ENCODE measurements at places on chromosomes 1 and 21.

- DNase-seq = peak; percentile 54
Measured at GRCh38 chr1:2232916-2233438, 4.9 kb downstream of the SKI start.

DNA sequence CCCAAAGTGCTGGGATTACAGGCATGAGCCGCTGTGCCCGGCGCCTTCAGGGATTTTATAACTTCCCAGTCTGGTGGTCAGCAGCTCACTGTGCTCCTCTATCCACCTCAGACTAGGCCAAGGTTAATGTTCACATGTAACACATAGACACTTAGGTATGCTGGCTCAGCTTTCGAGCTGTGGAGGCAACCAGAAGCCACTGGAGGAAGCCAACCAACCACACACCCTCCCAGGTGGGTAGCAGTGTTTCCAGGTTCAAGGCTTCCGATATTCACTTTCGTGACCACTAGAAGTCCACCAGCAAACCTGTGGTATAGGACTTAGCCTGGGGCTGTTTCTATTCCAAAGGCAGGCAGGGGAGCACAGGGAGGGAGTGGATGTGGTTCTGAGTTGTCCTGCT lies 255.9 kb upstream of the KIAA0040 start:
- no peak for DNase-seq

DNA sequence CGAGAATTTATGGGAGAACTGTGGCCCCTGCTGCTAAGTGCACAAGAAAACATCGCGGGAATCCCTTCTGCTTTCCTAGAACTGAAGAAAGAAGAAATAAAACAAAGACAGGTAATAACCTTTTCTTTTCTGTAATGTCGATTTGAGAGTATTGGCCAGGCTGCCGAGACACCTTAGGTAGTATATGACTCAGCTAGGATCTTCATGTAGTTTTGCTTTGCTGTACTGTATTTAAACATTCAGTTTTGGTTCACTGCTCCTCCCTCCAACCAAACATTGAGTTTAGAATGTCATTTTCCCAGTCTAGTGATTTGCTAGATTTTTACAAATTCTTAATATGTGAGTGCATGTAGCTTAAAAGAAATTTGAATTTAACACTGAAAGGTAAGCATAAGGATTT lies 5.8 kb downstream of the SRRM1 start:
- no peak for DNase-seq

DNA sequence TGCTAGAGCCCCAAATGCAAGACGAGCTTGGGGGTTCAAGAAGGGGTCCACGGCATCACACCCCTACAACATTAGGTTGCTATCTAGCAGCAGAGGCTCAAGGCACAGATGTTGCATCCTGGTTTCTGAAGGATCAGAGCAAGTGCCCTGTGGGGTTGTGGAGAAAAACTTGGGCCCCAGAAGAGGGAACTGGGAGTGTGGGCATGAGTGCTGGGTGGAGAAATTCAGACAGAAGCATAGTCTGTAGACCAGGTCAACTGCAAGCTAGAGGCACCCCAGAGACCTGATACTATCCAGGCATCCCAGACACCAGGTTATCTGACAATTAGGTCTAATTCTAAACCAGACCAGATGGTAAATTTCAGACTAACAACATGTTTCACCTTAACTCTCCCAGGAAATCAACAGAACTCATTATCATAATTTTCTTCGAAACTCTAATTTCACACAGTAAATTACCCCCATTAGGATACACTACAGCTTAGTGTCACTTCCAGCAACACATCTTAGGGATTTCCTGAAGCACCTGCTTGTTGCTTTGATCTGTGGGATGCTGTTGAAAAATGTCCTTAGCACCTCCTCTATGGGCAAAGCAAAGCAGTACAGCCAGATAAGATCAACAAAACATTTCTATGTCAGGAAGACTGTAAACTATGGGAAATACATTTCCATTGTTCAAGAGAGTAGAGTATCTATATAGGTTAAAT lies 179.3 kb downstream of the VAV3 start:
- no peak for DNase-seq

DNA sequence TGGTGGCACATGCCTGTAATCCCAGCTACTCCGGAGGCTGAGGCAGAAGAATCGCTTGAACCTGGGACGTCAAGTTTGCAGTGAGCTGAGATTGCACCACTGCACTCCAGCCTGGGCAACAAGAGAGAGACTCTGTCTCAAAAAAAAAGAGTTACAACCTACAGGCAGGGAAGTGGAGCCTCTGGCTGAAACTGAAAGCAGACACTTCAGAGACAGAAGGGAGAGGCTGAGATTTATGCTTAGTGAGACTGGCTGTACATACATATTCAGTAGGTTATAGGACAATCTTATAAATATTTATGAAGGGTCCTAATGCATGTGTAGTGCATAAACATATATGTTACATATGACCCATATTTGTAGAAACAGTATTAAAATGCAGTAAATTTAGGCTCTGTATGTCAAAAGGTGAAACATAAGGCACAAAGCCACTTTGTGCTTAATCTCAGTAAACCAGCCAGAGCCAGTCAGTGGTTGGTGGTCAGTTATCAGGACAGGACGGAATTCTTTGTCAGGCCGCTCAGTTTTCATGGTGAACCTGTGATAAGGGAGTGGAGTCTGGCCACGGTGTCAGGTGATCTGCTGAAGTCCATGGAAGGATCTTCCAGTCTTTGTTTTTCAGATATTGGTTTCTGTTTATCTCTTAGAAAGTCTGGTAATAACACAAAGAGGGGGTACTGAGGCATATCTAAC lies 13.7 kb downstream of the RHEX start:
- no peak for DNase-seq

DNA sequence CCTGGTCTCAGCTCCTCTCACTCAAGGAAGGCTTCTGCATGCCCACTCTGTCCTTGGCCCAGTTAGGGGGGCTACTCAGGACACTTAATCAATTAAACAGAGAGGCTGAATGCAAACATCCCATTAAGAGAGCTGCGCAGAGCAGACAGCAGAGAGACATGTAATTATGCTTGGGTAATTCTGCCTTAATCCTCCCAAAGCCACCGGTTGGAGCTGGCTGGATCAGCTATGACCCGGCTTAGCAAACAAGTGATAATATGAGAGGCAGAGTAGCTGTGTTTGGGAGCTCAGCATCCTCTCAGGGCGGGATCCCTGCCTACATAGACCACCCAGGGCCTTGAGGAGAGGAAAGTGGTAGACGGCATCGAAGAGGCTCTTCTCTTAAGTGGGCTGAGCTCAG lies 183.2 kb downstream of the GRIK3 start:
- DNase-seq = no peak

GRCh38 chr1:30774550-30775432 lies 17.2 kb upstream of the LAPTM5 start:
- no peak for DNase-seq

GRCh38 chr1:65049941-65050713 lies 83.8 kb upstream of the JAK1 start:
- DNase-seq = no peak

- no peak for DNase-seq
Measured at GRCh38 chr1:84089465-84089864, 54.6 kb upstream of the PRKACB start.

DNA sequence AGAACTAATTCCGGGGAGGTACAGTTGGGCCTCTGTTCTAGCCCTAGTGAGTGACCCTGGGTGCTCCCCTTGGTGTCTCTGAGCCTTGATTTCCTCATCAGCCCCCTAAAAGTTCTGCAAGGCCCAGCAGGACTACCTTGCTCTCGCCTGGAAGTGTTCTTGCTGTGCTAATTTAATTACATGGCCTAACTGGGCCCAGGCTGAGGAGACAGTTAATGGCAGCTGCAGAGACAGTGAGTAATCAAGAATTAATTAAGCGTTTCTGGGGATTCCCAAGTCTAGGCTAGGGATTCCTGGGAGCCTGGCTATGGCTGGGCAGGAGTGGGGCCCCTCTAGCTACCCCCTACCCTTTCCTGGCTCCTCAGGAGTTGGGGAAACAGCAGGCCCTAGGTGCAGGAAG lies 24.7 kb upstream of the DMBX1 start:
- DNase-seq = no peak

DNA sequence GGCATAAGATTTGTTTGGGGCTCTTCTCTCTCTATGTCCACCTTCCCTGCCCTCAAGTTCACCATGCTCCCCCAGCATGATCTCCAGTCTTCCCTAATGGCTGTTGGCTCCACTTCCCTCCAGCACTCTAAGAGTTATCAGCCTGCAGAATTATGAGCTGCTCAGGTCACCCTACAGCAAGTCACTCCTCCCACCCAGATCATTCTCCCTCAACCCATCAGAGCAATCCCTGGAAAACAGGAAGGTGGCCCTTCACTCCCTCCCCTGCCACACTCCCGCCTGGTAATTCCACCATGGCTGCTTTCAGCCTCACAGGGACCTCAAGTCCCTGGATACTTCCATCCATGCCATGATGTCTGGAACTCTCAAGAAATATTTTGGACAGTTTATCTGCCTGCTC lies 104.5 kb downstream of the KCNJ15 start:
- DNase-seq = no peak

GRCh38 chr1:244779410-244779809 lies 56.0 kb upstream of the COX20 start:
- no peak for DNase-seq

DNA sequence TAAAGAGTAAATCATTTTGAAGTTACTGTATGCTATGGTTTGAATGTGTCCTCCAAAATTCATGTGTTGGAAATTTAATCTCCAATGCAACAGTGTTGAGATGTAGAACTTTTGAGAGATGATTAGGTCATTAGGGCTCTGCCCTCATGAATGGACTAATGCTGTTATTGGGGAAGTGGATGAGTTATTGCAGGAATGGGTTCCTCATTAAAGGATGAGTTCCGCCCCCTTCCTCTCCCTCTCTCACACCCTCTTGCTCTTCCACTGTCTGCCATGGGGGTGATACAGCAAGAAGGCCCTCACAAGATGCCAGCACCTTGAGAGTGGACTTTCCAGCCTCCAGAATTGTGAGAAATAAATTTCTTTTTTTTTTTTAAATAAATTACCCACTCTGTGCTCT lies 97.6 kb downstream of the ATP1A1 start:
- no peak for DNase-seq

DNA sequence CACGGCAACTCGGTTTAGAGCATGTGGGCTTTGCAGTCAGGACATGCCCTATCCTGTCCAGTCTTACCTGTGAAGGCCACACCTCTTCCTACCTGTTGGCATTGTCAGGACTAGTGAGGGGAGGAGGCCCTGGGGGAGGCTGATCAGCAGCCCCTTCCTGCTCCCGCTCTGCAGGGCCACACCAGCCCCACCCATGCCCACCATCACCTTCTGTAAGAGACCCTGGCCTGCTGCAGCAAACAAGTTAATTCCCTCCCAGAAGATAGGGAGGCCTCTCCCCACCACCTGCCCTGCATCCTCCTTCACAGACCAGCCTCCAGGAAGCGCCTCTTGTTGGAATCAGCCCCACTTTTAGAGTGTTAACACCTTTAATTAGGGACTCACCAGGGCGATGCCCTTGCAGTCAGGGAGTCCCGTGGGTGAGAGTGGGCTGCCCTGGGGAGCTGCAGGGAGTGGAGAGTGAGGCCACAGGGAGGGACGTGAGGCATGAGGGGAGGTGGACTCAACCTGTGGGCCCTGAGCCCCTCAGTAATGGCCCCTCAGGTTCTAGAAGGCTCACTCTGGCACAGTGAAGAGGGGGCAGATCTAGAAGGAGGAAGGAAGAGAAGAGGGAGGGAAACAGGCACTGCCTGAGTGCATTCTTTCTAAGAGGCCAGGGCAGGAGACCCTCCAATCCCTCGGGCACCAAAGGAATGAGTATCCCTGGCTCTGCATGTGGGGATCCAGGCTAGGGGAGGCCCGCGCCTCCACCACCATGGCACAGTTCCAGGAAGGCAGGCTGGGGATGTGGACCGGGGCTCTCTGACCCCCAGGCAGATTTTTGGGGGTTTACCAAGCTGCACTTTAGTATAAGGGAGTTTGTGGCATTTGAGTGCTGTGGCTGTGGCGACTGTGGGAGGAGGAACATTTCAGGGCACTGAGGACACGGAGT lies 8.2 kb downstream of the UMODL1 start:
- DNase-seq = no peak

- no peak for DNase-seq
Measured at GRCh38 chr21:33869873-33870272, 45.7 kb downstream of the ATP5PO start.

GRCh38 chr1:226730071-226730470 lies 9.0 kb downstream of the ITPKB start:
- no peak for DNase-seq

- DNase-seq = no peak
Measured at GRCh38 chr21:45941717-45942546, 39.6 kb upstream of the COL6A1 start.

- DNase-seq = no peak
Measured at GRCh38 chr1:203926025-203926540, 64.7 kb downstream of the SNRPE start.

- DNase-seq = no peak
Measured at GRCh38 chr1:3891329-3891865, 8.7 kb downstream of the C1orf174 start.

- no peak for DNase-seq
Measured at GRCh38 chr1:49294539-49294938, 517.8 kb upstream of the BEND5 start.

DNA sequence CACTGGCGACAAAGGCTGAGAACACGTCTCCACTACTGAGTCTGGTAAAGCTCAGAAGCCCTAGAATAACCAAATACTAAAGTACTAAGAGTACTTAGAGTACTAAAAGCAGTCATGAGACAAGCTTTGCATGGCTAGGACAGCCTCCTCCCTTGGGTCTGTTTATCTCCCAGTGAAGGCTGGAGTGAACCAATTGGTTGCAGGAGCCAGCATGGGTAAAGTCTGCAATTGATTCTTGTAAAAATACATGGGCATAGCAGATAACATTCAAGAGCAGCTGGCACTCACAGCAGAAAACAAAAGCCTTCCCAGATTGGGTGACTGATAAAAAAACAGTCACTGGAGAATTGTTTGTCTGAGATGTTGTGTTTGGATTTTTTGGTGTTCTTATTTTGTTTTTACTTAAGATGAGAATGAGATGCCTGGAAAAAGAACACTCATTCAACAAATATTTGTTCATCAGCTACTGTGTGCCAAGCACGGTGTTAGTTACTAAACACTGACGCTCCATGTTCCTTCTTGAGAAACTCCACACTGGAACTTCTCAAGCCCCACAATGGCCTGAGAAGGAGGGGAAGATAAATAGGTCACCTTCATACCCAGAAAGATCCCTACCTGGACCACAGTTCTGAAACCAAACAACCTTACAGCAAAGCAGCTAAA lies 3.7 kb downstream of the IRF6 start:
- DNase-seq = no peak

DNA sequence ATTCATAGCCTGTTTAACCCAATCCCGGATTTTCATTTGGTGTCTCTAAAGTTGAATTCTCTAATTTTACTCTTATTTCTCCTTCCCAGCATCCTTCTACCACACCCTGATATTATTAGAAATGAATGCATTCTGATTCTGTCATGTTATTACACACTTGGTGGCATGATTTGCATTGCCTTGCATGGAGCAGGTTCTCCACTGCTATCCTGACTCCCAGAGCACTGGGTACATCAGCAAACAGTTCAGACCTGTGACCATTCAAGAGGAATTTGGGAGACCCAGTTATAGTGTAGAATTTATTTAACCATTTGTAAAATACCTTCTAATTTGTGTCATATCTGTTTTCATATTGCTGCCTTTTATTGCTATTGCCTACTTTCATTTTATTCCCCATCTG lies 2.6 kb downstream of the LRRC8B start:
- no peak for DNase-seq

- DNase-seq = no peak
Measured at GRCh38 chr1:34408011-34408410, 231.3 kb downstream of the C1orf94 start.

GRCh38 chr1:247119600-247120407 lies 15.6 kb upstream of the ZNF669 start:
- DNase-seq = no peak

Data from right forelimb (tissue), 1 donor.